ENCODE measurements at places on chromosomes 5 and 9.

- no peak for DNase-seq
Measured at GRCh38 chr5:147737921-147738320, 44.6 kb downstream of the JAKMIP2 start.

DNA sequence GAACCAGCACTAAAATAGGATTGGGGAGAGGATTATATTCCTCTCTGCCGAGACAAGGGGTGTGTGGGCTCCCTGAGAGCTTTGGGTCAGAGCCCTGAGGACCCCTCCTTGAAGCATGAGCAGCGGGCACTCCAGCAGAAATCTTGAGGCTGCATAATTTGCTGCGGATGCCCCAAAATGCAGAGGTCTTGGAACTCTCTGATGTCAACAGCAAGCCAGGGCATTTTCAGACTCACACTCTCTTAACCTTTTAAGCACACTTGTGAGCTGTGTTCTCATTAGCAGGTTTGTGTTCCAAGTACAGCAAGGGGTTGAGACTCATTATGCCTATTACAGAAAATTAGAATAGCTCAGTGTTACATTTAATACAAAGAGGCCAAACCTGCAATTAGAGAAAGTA is 513.0 kb upstream of the ADAMTS16 start:
- no peak for DNase-seq

- DNase-seq: no peak
Measured at GRCh38 chr9:109537288-109537687, 39.2 kb upstream of the PTPN3 start.

DNA sequence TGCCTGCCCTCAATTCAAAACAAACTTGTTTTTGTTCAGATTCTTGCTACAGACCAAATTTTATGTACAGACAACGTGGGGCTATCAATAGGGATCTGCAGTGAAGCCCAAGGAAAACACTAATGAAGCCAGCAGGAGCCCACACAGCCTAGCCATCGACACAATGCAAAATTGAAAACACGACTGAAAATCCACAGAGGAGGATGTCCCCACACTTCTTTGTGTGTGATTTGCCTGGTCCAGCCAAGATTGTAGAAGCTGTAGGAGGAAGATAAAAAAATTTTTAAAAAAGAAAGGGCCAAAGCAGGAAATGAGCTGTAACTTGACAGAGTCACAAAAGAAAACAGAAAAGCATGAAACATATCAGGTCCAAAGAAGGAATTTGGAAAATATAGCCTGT is 34.8 kb downstream of the HTR4 start:
- no peak for DNase-seq

- DNase-seq: no peak
Measured at GRCh38 chr9:83240671-83241070, 177.7 kb upstream of the RASEF start.

- no peak for DNase-seq
Measured at GRCh38 chr9:72473474-72474261, 47.7 kb upstream of the TMC1 start.

Measured in GM12892 (cell line).